ENCODE measurements at places on chromosomes 11 and 22.

GRCh38 chr11:11821899-11822298 is 19.9 kb upstream of the USP47 start:
- DNase-seq, result no peak

DNA sequence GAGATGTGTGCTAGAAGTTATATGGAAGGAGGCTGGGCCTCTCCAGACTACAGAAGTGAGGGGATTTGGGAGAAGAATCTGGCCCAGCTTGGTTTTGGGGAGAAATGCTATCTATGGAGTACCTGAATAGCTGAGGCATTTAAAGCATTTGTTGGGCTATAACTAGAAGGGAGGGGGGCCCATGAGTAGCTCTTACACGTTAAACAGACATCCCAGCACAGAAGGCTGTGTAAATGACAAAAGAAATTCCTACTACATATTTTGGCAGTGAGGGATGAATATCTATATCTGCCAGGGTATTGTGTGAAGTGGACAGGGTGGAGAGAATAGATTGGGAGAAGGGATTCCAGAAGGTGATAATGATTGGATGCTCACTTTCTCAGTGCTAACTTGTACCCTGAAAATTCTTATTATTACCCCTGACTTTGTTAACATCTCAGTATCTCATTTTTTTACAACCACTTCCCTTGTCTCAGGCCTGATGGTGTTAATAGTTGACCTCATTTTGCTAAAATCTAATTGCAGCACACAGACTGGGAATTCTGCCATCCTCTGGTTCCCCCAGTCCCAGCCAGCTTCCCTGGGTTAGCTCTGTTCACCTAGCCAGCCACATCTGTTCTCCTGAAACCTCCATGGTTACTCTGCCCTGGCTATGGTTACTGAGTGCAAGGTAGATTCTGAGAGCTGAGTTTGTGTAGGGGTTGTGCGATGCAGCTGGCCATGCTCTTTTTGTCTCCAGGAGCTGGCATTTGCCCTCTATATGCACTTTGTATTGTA is 28.8 kb upstream of the RRM1 start:
- DNase-seq, result no peak

GRCh38 chr22:36101756-36102155 is 58.8 kb downstream of the APOL3 start:
- no peak for DNase-seq

DNA sequence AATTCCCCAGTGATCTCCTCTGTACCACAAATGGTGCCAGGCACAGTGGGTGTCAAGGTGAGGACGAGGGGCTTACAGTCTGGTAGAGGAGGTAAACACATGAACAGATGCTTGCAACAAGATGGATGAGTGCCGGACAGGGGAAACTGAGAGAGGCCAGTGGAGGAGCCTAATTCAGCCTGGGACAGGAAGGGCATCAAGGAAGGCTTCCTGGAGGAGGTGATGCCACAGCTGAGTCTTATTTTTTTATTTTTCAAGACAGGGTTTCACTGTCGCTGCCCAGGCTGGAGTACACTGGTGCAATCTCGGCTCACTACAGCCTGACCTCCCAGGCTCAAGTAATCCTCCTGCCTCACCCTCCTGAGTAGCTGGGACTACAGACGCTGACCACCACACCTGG is 18.8 kb upstream of the NEFH start:
- no peak for DNase-seq

DNA sequence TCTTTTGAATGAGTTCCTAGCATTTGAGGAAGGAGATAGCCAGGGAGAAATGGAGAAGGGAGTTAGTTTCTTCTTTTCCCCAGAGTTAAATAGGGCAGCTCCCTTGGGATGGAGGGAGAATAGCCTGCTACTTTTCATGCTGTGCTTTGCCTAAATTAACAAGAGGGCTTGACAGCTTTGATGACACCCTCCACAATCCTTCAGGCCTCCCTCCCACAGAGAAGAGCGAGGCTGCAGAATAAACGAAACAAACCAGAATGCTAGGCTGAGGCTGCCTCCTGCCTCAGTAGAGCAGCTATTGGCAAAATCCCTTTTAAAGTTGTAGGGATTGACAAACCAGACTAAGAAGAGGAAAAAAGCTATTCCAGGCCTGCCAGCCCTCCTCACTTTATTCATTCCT is 94.6 kb downstream of the C11orf58 start:
- DNase-seq, result no peak

DNA sequence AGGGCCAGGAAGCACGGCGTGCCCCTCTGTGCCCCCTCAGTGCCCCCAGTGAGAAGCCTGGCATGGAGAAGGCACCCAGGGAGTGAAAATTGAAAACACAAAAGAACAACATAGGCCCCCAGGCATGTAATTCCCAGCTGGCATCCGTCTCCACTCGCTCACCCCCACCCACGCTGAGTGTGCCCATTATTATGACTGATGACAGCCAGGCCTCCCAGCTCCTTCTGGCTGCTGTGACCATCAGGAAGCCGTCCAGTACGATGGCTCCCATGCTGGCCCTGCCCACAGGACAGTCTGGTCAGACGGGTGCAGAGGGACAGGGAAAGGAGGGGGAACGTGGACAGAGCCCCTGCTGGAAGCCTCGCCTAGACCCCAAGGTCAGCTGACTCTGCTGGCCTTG is 30.1 kb downstream of the ELFN2 start:
- no peak for DNase-seq

GRCh38 chr11:131756479-131757110 is 386.2 kb downstream of the NTM start:
- no peak for DNase-seq

DNA sequence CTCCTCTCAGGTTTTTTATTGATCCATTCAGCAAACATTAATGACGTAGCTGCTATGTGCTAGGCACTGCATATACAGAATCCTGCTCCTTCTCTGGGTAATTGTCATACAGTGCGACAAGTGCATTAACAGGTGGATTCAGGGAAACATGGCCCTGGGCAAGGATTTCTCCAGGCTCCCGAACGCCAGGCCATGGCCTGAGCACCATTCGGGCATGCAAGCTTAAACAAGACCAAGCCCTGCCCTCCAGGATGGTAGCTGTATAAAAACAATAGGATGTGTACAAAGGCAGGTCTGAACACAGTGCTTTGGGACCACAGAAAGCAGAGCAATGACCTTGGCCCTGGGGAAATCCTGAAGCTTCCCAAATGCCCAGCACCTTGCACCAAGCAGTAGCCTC is 9.1 kb upstream of the SYT7 start:
- DNase-seq, result no peak

DNA sequence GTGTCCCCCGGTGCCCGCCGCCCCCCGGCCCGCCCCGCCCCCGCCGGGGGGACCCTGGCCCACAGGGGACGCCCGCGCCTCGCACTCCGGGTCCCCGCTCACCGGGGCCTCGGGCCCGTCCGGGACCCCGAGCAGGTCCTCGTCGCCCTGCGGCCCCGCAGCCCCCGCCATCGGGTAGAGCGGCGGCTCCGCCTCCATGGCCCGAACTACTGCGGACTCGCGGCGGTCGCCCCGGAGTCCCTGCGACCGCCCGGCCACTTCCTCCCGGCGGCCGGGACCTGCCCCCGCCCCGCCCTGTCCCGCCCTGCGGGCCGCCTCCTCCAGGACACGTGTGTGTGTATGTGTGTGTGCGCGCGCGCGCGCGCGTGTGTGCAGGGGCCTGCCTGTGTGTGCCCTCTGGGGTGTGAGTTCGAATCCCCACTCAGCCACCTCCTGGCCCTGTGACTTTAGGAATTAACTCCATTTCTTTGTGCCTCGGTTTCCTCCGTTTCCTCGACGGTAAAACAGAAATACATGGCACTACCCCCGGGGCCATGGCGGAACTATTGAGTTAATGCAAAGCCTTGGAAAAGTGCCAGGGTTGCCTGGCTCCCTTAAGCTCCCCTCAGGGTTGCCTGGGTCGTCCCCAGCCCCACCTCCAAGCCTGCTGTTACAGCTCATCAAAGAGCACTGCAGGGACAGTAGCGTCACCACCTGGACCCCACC is at the start of gene UNC93B1:
TSS of gene UNC93B1 (minus strand) at position 252 of the 705 bp plus-strand sequence. CDS start at position 198, 54 bp downstream.
- DNase-seq, result no peak

DNA sequence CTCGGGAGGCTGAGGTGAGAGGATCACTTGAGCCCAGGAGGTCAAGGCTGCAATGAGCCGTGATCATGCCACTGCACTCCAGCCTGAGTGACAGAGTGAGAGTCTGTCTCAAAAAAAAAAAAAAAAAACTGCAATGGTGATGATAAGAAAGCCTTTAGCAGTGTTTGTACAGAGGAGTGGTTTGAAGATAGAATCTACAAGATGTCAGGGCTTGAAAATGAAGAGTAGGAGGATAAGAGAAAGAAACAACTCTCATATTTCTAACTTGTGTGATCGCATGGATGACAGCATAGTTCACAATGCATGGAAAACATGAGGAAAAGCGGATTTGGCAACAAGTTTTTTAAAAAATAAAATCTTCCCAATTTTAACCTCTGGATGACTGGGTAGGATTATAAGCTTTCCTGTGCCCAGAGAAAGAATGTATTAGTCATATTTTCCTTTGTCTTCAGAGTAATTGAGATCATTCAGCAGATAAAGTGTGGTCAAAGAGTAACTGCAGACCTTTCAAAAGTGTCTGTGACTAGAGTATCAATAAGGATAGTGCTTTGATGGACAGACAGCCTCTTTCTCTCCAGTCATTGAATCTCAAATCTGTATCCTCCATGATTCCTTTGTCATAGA is 328.1 kb downstream of the CASP12 start:
- DNase-seq, result no peak

DNA sequence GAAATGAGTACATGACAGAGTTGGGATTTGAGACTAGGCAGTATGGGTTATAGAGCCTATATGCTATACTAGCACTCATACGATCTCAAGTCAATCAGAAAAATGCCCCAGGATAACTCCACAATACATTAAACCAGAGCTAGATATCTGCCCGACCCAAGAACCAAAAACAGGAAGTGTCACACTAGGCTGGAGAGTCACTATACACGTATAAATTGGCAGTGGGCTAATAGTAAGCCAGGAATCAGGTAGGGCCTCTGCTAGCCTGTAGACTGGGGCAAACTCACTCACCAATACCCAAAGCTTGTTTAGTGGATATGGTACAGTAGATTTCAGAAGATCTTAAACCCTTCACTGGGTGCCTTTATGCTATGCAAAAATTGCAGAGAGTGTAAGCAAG is 16.2 kb upstream of the EIF4G2 start:
- DNase-seq, result no peak

DNA sequence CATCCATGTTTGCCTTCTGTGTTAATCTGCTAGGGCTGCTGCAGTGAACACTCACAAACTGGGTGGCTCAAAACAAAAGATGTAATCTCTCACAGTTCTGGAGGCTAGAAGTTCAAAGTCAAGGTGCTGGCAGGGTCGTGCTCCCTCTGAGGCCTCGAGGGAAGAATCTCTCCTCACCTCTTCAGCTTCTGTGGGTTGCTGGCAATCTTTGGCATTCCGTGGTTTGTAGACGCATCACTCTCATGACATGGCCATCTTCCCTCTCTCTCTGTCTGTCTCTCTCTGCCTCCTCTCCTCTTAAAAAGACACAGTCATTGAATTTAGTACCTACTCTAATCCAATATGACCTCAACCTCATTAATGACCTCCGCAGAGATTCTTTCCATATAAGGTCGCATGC is 78.8 kb downstream of the TSPAN18 start:
- DNase-seq, result no peak

- DNase-seq, result no peak
These were observed 1.8 kb upstream of the PPP1R14B start for GRCh38 chr11:64248578-64248977.

DNA sequence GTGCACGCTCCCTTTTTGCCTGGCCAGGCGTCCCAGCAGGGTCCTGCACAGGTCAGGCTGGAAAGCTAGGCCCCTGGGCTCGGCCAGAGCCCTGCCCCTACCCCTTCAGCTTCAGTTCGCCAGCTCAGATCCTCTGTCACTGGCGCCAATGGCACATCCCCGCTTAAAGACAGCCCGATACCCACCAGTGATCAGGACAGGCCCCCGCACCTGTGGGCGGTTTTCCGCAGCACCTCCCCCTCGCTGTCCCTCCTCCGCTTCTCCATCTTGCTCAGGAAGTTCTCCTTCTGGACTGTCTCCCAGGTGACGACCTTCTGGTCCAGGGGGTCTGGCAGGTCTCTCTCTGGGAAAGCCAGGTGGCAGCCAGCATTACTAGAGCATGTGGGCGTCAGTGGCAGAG is 5.9 kb downstream of the TSSC4 start:
- no peak for DNase-seq

- peak; percentile 26 for DNase-seq
These were observed 45.1 kb downstream of the C11orf96 start for GRCh38 chr11:43987384-43988039.

GRCh38 chr11:11039208-11039965 is 181.5 kb upstream of the ZBED5 start:
- DNase-seq, result no peak

DNA sequence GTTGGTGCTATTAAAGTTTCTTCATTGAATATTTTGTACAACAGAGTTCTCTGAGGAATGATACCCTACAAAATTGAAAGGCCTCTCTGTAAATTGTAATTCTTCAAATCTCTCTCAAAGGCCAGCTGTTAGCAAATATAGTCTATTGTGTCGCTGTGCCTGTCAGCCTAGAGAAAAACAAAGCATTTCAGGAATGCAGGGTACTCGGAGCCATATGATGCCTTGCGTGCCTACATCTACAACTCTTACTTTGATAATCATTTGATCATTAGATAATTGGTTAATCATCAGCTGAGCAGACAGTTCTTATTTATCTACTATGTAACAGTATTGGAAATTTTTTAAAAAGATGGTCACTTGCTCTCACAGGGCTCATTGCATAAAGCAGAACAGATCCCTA is 67.3 kb downstream of the RNF169 start:
- no peak for DNase-seq

DNA sequence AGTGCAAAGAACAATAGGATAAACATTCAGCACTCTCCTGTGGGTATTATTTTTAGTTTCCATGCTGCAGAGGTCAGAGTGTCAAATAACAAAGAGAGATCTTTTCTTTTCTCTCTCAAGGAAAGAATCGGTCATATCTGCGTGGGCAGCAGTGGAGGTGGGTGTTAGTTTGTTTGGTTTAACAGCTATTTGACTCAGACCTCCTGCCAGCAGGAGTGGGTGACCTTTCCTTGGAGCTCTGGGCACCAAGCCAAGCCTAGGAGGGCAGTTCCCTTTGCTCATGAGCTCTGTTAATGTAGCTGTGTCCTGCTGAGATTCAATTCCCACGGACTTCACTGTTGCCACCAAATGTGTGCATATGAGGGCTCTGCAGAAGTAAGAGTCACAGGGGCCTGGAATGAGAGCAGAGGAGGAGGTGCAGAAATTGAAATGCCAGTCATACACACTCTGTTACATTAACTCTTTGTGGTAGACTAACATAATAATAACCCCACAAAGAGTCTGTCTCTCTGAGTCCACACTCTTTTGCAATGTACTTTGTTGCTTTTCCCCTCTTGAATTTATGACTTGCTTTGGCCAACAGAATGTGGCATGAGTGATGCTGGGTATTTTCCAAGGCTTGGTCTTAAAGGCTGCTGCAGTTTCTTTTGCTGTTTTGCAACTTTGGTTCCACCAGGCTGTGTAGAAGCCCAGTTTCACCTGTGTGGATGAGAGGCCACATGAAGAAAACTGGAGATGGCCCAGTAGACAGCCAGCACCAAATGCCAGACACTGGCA is 76.0 kb upstream of the GRK3 start:
- DNase-seq, result no peak

- no peak for DNase-seq
These were observed 1.0 kb downstream of the RASSF10 start for GRCh38 chr11:13009921-13010748.

Measured in AG04449 (cell line).